ENCODE measurements at places on chromosomes 16 and 17.

GRCh38 chr17:47803751-47804150 is 17.8 kb downstream of the OSBPL7 start:
- DNase-seq, result no peak

- peak; percentile 92 for DNase-seq
Measured at GRCh38 chr17:20121359-20122253, 112.4 kb downstream of the SPECC1 start.

DNA sequence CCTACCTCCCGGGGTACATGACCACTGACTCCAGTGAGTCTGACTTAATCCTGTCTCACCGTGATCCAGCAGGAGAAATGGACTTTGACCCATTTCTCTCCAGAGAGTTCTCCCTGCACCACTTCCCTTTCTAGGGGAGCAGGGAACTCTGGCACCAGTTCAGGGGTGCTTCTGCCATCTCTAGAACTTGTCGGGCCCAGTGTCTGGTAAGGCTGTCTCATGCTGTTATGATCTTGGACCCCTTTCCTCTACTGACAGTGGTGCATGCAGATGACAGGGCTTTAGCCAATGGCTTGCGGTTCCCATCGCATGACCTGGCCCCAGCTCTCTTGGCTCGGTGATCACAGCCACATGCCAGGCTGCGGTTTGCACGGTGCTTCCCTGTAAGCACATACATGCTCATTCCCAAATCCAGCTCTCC is 62.0 kb downstream of the SLC39A11 start:
- peak; percentile 37 for DNase-seq

- no peak for DNase-seq
Measured at GRCh38 chr17:78707016-78707415, 75.1 kb downstream of the CYTH1 start.

DNA sequence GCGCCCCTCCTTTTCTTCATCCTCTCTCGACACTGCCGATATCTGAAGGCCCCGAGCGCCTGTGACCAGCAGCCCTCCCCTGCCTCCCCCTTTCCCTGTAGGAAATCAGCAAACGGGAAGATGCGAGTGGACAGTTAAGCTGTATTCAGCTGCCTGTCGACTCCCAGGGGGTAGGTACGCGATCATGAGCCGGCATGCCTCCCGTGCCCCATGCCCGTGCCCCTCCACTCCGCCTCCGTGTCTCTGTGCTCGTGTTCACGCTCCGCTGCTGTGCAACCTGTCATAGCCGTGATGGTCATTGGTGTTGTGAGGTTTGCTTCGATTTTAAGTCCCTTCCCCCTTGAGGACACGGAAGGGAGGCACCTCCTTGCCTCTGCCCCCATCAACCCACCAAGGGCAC is 34.4 kb downstream of the CACNA1G start:
- DNase-seq, result no peak

DNA sequence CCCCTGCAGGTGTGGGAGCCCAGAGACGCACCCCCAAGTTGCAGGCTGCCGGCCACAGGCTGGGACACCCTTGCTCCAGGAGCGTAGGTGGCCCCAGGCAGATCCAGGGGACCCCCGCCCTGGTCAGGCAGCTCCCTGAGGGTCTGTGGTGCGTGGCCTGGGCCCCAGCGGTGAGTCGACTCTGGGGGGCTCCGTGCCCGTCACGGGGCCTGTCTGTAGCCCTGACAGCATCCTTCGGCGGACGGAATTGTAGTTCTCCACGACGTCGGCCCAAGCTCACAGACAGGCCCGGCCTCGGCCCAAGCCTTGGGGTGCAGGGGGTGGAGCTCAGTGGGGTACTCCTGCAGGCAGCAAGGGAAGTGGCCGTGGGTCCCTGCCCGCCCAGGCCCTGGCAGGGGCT is 82.9 kb downstream of the LMF1 start:
- DNase-seq, result no peak

- no peak for DNase-seq
Measured at GRCh38 chr17:64358261-64358788, 32.3 kb downstream of the PECAM1 start.

DNA sequence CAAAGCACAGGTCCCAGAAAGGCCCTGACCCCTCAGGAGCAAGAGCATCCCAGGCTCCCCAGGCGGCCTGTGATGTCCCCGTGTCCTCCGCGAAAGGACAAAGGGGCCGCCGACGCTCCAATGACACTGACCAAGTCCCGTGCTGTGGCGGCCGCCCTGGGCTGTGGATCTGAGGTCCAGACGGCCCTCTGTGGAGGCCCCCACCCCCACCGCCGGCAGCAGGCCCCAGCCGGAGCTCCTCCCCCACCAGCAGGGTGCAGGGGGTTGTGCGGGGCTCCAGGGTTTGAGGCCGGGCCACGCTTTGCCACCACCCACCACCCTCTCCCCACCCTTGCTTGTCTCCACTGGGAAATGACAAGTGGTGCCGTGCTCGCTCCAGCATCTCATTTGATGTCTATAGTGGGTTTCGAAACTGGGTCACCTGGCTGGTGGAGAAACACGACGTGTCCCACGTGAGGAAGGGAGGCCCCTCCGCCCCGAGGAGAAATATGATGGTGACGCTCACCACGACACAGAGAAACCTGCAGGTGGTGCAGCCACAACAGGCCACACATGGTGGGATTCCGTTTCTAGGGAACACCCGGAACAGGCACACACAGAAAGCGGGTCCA is 31.2 kb upstream of the ZNF469 start:
- no peak for DNase-seq

- no peak for DNase-seq
Measured at GRCh38 chr17:65774787-65775186, 213.3 kb upstream of the AXIN2 start.

GRCh38 chr17:28756049-28756804 is 12.4 kb downstream of the TRAF4 start:
- no peak for DNase-seq

GRCh38 chr17:27403480-27404005 is 52.7 kb upstream of the KSR1 start:
- DNase-seq, result no peak

DNA sequence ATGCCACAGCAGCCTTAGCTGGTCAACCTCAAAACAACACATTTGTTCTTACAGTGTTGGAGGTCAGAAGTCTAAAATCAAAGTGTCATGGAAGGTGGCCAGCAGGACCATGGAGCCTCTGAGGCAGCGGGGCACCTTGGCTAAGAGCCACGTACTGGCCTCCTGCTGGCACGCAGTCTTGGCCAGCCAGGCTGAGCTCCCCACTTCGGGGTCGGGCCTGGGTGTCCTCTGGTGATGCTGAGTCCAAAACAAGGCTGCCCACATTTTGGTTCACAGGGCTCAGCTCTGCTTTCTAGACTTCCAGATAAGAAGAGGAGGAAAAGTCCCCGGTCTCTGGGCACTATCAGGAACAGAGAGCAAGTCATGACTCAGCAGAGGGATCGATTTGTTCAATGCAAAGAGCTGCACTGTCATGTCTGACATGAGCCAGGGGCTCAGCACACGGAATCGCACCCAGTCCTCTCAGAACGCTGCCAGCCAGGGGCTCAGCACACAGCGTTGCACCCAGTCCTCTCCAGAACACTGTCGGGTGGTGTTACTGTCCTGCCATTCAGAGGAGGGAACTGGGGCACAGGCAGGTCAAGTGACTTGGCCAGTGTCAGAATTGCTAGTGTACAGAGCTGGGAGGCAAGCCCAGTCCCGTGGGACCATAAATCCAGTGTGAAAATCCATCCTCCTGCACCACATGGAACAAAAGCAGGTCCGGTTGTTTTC is 2.5 kb downstream of the LGALS9 start:
- peak; percentile 31 for DNase-seq

DNA sequence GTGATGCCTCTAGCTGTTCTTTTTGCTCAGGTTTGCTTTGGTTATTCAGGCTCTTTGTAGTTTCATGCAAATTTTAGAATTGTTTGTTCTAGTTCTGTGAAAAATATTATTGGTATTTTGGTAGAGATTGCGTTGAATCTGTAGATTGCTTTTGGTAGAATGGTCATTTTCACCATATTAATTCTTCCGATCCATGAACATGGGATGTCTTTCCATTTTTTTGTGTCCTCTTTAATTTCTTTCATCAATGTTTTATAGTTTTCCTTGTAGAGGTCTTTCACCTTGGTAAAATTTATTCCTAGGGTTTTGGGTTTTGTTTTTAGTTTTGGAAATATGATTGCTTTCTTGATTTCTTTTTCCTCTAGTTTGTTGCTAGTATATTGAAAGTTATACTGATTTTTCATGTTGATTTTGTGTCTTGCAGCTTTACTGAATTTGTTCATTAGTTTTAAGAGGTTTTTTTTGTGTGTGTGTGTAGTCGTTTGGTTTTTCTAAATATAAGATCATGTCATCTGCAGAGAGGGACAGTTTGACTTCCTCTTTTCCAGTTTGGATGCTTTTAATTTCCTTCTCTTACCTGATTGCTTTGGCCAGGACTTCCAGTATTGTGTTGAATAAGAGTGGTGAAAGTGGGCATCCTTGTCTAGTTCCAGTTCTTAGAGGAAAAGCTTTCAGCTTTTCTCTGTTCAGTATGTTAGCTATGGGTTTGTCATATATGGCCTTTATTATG is 42.4 kb downstream of the NSRP1 start:
- DNase-seq, result no peak

DNA sequence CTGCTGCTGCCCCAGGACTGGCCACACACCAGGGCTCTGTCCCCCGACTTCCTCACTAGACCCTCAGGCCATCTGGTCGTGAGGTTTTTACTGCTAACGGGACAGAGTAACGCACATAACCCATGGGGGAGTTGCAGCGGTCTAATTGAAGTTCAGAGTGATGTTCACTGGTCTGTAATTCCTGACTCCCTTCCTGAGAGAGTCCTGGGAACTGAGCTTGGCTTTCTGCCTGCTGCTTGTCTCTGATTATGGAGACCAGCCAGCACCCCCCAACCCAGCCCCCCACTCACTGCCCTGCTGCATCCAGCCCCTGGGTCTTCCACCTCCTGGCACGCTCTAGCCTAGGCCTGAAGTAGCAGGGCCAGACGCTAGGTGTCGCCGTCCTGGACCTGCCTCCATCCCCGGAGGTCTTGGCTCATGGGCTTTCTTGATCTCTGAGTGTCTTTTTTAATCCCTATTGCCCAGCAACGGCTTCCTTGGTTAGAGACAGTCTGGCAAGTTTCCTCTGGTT is 192.9 kb downstream of the CCDC182 start:
- peak; percentile 54 for DNase-seq

DNA sequence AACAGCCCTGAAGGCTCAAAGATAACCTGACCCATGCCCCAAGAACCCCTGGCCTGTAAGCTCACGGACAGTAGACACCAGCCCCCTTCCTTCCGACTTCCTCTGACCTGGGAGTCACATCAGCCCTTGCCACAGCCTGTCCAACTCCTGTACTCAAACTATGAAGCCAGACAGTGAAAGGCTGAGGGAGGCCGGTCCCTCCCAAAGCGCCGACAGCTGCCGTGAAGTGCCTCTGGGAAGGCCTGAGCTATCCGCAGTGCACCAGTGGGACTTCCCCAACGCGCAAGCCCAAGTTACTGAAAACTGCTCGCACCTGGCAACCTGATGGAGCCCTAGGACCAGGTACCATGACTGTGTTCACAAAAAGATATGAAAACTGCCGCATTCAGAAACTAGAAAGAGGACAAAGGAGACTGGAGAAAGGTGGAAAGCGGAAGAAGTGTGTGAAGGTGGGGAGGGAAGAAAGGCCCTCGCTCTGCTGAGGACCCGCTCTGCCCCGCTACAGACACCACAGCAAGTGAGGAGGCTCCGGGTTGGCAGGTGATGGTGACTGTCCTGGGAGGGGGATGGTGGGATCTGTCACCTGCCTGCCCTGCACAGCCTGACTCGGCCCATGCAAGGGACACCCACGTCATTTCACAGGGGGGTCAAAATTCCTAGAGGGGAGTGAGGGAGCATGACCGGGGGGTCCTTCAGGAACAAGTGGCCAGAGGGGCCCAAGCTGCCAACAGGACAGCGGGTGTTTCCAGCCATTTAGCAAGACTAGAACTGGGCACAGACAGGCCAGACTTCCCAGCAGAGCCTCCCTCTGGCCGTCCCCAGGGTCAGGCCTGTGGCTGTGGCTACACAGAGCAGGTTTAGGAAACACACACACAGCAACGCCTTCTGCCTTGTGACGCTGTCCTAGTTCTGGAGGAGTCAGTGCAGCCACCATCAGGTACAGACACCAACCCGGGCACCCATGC is 13.1 kb upstream of the TRAP1 start:
- no peak for DNase-seq

- peak; percentile 18 for DNase-seq
Measured at GRCh38 chr17:71764505-71764904, 356.3 kb upstream of the SOX9 start.

DNA sequence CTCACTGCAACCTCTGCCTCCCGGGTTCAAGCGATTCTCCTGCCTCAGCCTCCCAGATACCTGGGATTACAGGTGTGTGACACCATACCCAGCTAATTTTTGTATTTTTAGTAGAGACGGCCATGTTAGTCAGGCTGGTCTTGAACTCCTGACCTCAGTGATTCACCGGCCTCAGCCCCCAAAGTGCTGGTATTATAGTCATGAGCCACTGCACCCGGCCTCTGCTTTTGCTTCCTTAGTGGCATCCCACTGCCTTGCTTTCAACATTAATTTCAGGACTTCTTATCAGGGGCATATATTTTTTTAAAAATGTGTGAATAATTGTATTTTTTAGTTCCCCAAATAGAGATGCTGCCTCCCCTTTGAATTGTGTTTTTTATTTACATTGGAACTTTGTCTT is 98.8 kb downstream of the SYCE1L start:
- DNase-seq, result no peak

GRCh38 chr17:61970030-61970429 is 42.2 kb upstream of the INTS2 start:
- no peak for DNase-seq

GRCh38 chr16:84975522-84975921 is 35.8 kb downstream of the ZDHHC7 start:
- no peak for DNase-seq

DNA sequence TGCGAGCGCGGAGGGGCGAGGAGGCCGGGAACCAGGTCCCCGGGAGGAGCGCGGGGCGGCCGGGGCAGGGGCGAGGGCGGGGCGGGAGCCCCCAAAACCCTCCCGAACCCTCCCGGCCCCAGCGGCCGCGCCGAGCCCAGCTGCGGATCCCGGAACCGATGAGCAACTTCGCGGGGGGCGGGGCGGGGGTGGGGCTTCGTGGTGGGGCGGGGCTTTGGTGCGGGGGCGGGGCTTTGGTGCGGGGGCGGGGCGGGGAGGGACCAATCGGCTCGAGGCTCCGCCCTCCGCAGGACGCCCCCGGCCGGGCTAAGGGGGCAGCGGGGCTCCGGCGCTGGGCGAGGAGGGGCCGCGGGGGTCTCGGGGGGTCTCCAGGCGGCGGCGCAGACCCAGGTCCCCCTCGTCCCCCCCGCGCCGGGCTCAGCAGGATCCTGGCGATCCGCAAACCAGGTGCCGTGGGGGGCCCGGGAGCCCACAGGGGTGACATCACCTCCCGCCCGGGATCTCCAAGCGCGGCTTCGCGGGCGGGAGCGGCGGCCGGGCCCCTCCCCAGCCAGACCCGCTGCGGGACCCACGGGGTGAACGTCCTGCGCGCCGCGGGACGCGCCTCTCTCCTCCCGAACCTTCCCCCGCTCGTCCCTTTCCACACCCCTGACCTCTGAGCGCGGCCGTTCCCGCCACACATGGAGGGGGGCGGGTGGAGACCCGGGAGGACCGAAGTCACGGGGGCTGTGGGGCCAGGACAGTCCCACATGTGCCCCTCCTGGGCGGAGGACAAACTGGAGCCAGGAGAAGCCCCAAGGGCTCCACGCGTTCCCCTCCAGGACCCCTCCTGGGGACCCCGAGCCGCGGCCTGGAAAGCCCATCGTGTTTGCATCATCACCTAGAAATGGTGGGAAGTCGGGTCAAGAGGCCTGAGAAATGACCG is at the start of gene ABR:
Gene ABR (minus strand): TSS at position 164 of the 925 bp plus-strand sequence. CDS start 254 bp downstream, outside the sequence.
- no peak for DNase-seq

Data from globus pallidus (tissue), 1 donor.